ENCODE measurements at places on chromosomes 2 and 18. TPM values are rescaled to one million over a fixed set of nuclear protein-coding genes. Genes with fewer than 3 reads are reported as not detected.

GRCh38 chr2:3956892-3957291, 253.5 kb downstream of the DCDC2C start:
- DNase-seq = no peak

- DNase-seq = no peak
Measured at GRCh38 chr2:149161481-149162225, 123.2 kb downstream of the LYPD6B start.

DNA sequence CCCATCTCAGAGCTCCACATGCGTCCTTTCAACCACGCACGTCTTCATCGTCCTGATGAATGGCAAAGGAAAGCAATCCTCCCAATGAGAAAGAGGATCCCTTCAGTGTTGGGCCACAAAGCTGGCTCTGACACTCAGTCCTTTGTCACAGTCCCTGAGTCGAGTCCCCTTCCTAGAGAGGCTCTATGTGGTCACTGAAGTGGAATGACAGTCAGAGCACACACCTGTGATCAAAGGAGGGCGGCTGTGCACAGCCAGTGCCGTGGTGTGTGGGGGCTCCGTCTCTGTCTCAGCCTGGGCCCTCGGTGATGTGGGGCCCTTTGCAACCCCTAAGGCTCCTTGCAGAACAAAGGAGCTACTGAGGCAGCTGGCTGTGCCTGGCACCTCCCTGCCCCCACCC, 157.3 kb upstream of the APCDD1 start:
- no peak for DNase-seq

DNA sequence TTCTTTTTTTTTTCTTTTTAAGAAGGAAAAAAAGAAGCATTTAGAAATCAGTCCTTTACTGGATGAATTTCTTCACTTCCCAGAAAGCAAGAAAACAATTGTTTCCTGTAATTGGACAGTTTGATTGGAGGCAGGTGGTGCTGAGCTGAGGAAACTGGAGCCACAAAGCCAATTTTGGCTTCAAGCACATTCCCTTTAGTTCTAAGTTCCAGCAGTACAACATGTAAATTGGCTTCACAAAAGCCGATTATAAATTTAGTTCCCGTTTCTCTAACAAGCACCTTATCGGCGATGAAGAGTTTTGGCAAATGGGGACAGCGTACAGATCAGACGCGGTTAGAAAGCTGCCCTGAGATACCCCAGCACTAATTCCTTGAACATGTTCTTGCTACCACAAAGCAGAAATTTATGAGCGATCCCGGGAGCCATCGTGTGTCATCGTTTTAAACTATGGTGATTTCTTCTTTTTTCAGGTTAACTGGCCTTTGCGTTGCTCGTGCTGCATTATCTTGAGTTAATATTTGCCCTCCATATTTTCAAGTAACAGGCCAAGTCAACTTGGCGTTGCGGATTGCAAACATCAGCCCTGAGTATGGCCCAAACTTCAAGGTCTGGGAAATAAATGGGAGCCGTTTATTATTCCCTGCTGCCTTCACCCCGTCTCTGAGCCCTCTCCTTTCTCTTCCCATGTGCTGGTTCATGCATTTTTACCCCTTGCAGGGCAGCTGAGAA, 190.4 kb upstream of the ID2 start:
- no peak for DNase-seq

DNA sequence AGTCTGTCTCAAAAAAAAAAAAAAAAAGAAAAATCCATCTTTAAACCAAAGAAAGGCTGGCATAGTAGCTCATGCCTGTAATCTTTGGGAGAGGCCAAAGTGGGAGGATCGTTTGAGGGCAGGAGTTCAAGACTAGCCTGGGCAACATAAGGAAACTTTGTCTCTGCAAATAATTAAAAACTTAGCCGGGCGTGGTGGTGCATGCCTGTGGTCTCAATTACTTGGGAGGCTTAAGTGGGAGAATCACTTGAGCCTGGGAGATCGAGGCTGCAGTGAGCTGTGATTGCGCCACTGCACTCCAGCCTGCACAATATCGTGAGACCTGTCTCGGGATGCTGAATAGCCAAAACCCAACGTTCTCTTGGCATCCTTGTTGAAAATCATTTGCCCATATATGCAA, 6.1 kb downstream of the CNOT11 start:
- DNase-seq = no peak

ARL4C gene
- 0.80 TPM for polyA plus RNA-seq

DNAH7 gene
- 0.61 TPM for polyA plus RNA-seq

VAMP5 gene
- 65.4 TPM for polyA plus RNA-seq

RIT2 gene
- not detected for polyA plus RNA-seq

LONRF2 gene
- 3.0 TPM for polyA plus RNA-seq

LIPG gene
- polyA plus RNA-seq = 7.2 TPM

All from heart left ventricle (tissue), 16 donors.